ENCODE measurements at places on chromosomes 5 and 9.

GRCh38 chr5:104016646-104017045 is 454.1 kb upstream of the NUDT12 start:
- DNase-seq: no peak

DNA sequence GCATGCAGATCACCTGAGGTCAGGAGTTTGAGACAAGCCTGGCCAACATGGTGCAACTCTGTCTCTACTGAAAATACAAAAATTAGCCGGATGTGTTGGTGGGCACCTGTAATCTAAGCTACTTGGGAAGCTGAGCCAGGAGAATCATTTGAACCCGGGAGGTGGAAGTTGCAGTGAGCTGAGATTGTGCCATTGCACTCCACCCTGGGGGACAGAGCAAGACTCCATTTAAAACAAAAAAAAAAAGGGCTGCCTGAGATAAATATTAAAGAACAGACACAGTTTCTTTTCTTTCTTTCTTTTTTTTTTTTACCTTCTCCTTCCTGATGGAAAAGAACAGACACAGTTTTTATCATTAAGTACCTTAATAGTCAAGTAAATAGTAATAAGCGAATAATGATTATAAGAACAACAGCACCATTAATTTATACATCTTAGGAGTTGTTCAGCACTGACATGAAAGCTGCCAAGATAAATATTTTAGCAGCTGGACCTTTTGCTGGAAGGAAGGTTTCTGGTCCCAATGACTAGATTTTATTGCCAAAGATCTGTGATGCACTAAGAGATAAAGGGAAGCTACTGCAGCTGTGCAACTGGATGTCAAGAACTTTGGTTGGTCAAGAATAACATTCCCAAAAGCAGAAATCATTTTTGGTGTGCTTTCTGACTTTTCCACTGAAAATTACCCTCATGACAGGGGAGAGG is 7.0 kb downstream of the CENPP start:
- no peak for DNase-seq

DNA sequence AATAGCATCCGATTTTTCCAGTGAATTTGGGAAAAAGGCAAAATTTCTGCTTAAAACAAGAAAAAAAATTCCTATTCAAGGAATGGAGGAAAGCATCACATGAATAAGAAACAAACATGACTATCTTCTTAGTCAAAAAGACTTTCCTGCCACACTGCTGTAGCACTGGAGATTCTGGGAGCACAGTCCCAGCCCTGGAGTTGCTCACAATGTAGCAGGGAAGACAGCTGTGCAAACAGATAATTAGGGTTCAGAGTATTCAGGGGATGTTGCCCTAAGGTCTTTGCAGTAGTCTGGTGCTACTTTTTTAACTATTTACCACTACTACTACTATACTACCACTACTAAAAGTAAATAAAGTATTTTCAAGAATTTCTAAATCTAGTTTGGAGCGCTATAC is 86.5 kb downstream of the BNC2 start:
- no peak for DNase-seq

DNA sequence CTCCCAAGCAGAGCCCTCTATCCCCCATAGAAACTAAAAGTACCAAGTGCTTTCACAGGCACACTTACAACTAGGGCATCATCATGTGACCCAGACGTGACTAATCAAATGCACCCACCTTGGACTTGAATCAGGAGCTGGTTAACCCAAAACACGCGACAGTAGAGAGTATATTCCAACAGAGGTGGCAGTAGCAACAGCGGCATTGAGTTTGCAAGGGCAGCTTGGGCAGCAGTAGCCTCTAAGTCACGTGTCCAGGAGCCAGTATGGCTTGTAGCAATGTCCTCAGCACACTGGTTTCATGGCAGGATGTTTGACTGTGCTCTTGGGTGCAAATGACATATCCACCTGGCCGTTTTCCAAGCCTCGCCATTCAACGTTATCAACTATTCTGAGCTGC is 73.4 kb upstream of the DNAH5 start:
- no peak for DNase-seq

- DNase-seq: no peak
Measured at GRCh38 chr9:116096853-116097252, 56.7 kb upstream of the PAPPA start.

- no peak for DNase-seq
Measured at GRCh38 chr5:34500236-34500847, 155.8 kb upstream of the RAI14 start.

All from AG08395 (cell line).